Stimulated activated naive CD4-positive, alpha-beta T cell treated with Interleukin-2 at 50 U/mL for 16 hours (primary cell): ENCODE measurements at places on chromosomes 11 and 22.

- DNase-seq: no peak
Measured at GRCh38 chr11:9726321-9727022, 62.6 kb downstream of the SWAP70 start.

DNA sequence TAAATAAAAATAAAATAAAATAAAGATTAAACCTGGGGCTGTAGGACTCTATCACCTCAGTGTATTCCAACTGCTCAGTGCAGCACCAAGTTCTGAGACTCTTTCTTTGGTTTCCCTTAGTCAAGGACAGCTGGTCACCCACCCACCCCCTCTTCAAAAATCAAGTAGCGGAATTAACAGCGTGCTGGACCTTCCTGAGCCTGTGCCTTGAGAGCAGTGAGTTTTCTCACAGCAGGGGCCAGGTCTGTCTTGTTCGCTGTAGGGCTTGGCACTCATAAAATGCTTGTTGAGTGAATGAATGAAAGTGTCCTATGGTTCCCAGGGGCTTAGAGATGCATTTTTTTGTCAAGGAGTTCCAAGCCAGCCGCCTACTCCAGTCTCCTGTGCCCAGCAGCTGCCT lies 2.9 kb upstream of the ALX4 start:
- no peak for DNase-seq

DNA sequence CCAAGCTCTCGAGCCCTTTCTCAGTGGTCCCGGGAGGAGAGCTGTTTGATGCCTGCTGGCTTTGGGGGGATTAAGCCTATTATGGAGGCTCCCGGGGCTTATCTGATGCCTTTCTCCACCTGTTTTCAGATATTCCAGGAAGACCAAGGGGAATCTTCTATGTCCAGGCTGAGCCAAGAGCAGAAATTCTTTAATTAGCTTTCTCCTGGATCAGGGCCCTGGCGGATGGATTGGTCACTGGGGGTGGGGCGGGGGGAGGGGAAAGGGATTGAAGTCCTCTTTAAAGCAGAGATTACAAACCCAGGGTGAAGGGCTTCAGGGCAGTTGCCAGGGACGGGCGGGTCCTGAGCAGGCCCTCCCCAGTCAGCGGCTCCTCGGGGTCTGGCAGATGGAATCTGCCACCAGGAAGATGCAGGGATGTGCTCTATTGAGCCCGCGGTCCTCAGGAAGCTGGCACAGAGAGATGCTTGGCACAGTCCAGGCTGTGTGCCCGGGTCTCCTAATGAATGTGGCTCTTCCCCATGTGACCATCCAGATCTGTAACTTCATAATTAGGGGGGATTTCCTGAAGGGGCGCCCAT lies 33.6 kb downstream of the MACROD1 start:
- DNase-seq: no peak

- DNase-seq: no peak
Measured at GRCh38 chr11:12050470-12051286, 42.3 kb upstream of the DKK3 start.

- peak; percentile 61 for DNase-seq
Measured at GRCh38 chr22:43945632-43946383, 9.4 kb upstream of the SAMM50 start.

GRCh38 chr11:88352139-88352538 lies 14.6 kb upstream of the CTSC start:
- DNase-seq: no peak
